ENCODE measurements at places on chromosomes 12 and 14.

DNA sequence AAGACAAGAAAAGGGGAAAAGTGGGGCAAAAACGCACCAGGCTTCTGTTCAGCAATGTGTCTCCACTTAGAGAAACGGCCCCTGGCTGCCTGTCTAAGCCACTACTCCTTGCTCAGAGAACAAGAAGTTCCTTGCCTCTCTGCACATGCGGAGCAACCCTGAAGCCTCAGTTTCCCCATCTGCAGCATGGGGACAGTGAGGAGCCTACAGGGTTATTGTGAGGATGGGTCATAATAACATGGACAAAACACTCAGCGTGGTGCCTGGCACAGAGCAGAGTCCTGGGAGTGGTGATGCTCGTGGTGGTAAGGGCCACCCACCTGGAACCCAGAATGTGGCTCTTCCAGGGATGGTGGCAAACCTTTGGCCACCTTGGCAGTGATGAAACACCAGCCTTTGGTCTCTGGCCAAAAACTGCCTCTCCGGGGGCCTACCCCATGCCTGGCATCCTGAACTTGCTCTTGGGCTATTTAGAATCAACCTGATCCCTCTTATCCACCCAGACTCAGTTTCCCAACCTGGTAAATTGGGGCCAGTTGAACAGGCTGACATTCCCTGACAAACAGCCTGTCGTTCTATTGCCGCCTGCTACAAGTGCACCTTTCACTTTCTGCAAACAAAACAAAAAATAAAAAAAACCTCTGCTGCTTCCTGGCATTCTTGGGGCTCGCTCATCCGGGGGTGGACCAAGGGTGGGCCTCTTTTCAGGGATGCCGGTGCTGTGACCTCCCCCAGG, 56.5 kb upstream of the DLK1 start:
- no peak for DNase-seq

- DNase-seq: no peak
Observed at GRCh38 chr12:53500142-53500775, 824 bp upstream of the TARBP2 start.

DNA sequence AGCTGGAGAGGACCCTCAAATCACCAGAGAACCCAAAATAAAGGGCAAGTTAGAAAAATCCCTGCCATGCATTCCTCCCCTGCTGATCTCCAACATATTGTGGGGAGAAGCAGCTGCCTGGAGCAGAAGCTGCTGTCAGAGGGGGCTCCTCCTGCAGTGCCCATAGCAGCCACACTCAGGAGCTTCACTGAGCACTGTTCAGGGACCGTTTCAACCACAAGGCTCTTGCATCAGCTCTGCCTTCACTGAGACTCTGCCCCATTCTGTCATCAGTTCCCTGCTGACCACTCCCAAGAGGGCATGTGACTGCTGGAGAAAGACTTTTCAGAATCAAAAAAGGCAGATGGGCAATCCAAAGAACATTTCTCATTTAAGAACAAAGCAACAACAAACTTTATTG, 392.7 kb downstream of the GALC start:
- DNase-seq: no peak

DNA sequence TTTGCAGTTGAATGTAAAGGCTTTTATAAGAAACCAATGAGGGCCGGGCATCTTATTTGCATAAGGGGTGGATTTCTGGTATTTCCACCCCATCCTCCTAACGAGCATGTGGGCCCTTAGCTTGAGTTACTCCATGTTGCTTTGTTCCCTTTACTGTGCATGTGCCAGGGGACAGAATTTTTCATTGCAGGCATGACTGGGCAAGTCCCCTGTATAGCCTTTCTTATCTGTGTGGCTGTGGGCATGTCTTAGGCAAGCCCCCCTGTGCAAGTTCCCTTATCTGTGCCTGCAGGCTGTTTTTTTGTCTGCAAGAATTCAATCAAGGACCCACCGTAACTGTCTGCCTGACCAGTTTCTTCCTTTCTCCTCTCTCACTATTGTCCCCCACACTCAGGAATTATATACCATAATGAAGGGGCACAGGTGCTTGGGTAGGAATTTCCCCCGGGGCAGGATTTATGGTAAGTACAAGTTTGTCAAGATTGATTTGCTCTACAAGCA, 152.2 kb upstream of the CNOT2 start:
- DNase-seq: no peak

GRCh38 chr12:65229441-65229840, 49.0 kb upstream of the MSRB3 start:
- DNase-seq: no peak

DNA sequence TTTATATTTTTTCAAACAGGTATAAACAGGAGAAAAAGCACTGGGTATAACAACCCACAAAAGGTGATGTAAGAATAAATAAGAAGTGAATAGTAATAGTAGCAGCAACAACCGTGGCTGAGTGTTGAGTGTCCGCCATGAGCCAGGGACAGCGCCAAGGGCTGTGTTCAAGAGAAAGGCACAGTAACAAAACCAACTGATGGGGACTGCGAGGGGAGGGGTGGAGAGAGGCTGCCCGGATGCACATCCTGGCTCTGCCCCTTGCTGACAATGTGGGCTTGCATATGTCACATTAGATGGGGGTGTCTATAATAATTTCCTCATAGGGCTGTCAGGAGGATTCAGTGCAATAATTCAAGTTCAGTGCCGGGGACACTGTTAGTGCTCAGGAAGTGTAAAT, 912.4 kb downstream of the VRK1 start:
- DNase-seq: no peak

DNA sequence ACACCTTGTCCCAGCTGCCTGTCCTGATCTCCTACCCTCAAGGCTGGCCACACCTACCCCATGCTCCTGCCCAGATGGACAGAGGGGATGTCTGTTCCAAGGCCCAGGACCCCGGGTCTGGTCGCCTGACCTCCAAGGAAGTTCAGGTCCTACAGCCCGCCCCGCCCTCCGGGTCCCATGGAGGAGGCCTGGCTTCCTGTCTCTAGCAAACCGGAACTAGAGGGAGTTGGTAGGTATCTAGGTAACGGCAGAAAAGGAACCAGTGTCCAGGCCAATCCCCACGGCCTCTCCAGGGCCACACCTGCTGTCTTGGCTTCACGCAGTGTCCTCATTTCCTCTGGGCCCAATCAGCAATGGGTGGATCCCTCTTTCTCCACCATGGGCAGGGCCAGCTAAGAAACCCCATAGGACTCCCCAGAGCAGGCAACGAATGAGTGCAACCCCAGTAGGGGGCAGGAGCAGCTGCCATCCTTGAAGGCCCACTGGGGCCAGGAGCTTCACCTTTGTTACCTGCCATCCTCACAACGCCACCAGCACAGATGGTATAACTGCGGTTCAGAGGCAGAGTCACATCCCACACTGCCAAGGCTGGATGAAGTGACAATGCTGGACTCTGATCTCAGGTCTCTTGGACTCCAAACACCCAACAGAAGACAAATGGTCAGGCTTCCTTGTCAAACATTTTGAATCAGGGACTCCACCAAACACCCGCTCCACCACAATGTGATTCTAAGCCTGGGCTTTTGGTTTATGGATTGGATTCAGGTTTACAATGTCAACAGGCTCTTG, 25.1 kb upstream of the RPLP0 start:
- DNase-seq: no peak
